ENCODE measurements at places on chromosomes 1 and 21.

DNA sequence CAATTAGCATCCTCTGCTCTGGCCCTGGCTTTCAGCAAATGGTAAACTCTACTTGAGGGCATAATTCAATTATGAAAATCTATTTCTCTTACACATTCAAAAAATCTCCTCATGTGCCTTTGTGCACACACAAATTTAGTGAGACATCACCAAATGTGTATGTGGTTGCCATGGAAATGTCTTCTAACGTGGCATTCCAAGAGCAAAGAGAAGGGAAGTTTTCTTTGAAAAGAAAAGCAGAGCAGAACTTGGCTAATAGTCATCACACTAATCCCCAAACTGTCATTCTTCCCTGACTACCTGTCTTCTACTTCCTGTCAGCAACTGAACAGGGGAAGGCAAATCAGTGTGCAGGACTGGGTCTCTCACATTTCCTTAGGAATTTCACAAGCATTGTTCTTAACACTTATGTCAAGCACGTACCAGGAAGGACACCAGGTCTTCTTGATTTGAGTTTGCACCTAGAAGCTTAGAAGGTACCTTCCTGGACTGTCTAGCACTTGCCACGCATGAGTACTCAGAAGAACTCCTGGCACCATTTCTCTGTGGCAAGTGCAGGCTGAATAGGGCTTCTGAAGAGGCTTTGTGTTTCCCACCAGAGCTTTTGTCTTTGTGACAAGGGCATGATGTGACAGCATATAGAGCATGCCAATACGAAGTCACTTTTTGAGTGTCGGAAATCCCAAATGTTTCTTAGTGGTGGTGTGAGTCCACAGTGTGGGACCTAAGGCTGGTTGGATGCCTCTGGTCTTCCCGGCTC is 32.3 kb downstream of the MAN1C1 start:
- DNase-seq = peak; percentile 0

GRCh38 chr1:203681739-203682138 is 55.1 kb downstream of the ATP2B4 start:
- DNase-seq = no peak

DNA sequence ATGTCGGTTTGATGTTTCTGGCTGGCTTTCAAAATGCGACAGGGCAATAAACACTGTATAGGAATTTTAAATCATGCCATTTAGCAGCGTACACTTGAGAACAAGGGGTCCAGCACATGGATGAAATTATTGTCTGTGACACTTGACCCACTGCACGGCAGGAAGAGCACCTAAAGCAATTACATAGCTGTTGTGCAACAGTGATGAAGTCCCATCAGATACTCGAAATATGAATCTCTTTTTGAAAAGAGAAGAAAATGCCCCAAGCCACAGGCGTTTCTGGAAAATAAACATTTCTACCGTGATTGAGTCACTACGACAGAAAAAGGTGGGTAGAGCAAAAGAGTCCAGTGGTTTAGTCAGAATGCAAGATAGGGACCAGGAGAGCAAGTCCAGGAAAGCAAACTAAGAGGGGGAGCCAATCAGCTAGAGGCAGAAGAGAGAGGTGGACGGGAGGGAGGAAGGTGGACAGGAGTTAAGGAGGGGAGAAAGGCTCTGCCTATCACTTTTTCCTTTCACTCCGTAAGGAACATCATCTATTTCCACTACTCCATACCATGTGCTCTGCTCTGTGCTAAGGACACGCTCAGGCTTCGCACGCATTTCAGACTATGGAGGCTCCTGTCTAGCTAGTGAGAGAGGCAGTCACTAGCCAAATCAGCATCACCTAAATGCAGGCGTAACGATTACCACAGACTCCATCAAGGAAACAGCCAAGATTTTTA is 6.4 kb downstream of the DSCAM start:
- no peak for DNase-seq

- no peak for DNase-seq
These were observed 3.1 kb downstream of the OBSCN start for GRCh38 chr1:228210712-228211530.

GRCh38 chr1:57820356-57821095 is 396.7 kb upstream of the DAB1 start:
- no peak for DNase-seq

DNA sequence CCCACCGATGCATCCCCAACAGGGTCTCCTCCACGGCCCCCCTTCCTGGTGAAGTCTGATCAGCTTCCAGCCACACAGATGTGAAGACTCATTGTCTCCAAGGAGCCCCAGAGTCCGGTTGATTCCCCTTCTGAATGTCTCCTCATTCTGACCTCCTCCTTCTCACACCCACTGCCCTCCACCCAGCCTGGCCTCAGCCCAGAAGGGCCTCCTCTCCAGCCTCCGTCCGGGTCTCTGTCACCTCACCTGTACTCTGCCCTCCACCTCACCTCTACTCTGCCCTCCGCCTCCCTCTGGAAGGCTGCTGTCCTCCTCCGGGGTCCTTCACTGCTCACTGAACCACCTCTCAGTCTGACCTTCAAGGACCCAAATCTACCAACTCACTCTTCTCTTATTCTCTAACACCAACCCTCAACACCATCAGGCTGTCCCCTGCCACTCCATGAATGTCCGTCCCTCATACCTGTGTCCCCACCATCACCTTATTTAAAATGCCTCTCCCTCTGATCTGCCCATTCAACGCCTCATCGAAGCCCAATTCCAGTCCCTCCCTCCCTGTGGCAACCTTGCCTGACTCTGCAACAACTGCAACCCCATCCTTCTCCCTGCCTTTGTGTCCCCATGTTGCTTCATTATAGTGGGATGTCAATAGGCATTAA is 201.2 kb downstream of the TOMM20 start:
- no peak for DNase-seq

- DNase-seq = no peak
These were observed 329.8 kb upstream of the BEND5 start for GRCh38 chr1:49106445-49106844.

- DNase-seq = no peak
These were observed 740.1 kb downstream of the MATN1 start for GRCh38 chr1:29983321-29983720.

GRCh38 chr1:119808491-119808890 is 2.8 kb downstream of the REG4 start:
- no peak for DNase-seq

DNA sequence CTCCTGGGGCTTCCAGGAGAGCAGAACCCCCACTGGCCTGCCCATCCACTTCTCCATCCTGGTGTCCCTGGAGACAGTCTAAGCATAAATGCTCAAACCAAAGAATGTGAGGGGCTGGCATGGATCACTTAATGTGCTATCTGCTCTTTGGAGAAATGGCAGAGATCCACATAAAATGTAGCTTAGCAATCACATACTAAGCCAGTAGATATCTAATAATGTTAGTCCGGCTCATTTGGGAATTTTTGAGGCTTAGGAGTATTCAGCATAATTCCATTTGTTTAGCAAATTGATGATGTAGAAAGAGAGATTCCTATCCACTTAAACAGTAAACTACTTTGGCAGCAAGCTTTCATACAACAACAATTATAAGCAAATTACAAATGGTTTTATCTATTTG is 90.7 kb downstream of the TENT5C start:
- no peak for DNase-seq

- no peak for DNase-seq
These were observed 117.9 kb downstream of the DMRTB1 start for GRCh38 chr1:53576866-53577760.

DNA sequence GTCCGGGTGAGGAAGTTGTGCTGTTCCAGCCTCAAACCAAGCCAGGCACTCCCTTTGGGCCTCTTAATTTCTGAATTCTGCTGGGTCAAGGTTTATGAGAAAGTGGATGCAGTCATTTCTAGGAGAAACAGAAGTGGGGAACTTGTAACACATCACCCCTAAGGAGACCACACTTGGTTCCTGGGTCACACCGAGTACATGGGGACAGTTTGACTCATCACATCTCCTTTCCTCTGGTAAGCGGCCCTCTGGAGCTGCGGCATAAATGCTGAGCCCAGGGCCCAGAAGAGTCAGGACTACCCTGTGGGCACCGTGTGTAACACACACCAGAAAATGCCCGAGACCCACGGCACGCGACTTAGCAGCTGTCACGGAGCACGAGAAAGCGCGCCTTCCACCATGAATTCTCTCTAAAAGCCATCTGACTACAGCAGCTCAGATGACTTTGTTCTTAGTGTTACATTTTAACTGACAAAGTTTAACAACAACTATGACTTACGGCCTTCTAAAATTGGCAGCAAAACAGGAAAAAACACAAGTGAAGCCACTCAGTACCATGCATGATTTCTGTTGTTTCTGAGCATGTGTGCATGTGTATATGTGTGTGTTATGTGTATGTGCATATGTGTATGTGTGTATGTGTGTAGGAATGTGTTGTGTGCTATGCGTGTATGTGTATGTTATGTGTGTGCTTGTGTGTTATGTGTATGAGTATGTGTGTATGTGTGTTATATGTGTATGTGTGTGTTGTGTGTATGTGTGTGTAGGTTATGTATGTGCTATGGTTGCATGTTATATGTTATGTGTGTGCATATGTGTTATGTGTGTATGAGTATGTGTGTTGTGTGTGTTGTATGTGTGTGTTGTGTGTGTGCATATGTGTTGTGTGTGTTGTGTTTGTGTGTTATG is 50.8 kb downstream of the TOMM20 start:
- no peak for DNase-seq

GRCh38 chr1:54543729-54544496 is 4.1 kb upstream of the ACOT11 start:
- no peak for DNase-seq

- DNase-seq = no peak
These were observed 40.4 kb downstream of the GATAD2B start for GRCh38 chr1:153882296-153882912.

- peak; percentile 69 for DNase-seq
These were observed at the start of gene IRF2BP2 for GRCh38 chr1:234610061-234610665. TSS of gene IRF2BP2 (minus strand) at chr1:234610178. CDS start at chr1:234609494, 684 bp downstream.

DNA sequence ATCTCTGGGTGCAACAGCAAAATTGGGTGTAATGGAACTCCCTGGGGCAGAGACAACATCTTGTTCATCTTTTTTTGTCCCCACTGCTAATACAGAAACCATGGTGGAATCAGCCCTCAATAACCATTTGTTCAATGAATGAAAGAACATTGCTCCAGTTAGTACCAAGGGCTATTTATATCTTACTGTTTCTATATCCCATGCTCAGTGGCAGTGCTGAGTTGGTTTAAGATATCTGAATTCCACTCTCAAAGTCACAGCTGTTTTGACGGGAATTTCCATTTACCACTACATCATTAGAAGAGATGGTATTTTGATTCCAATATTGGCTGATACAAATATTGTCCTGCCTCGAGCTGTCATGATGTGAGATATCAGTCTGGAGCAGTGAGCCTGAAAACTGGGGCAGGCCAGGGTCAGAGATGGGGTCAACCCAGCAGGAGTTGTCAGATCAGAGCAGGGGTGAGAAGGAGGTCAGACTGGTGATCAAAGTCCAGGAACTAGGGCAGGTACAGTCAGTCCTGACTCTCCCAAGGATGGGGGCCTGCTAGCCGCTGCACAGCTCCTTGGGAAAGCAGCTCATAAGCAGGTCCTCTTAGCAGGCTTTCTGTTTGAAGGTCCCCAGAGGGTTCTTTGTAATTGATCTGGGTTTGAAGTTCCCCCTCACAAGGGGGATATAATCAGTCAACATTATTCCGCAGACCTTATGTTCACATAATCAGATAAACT is 5.8 kb upstream of the PHC2 start:
- DNase-seq = no peak

DNA sequence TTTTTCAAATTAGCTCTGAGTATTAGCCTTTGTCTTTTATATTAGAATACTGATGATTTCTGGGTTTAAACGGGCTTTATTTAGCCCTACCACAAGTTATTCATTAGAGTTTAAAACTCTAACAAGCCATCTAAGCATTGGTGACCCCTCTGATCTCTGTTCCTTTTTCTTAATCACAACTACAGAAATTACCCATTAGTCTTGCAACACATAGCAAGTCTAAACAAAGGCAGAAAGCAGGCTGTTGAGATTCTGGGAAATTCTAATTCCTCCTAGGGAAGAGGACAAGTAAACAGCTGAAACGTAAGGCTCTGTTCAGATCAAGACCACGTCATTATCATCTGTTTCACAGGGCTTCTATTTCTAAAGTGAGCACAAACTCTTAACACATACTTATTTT is 491.2 kb upstream of the ZRANB2 start:
- no peak for DNase-seq

- DNase-seq = no peak
These were observed 7.4 kb downstream of the HLX start for GRCh38 chr1:220886470-220887201.

DNA sequence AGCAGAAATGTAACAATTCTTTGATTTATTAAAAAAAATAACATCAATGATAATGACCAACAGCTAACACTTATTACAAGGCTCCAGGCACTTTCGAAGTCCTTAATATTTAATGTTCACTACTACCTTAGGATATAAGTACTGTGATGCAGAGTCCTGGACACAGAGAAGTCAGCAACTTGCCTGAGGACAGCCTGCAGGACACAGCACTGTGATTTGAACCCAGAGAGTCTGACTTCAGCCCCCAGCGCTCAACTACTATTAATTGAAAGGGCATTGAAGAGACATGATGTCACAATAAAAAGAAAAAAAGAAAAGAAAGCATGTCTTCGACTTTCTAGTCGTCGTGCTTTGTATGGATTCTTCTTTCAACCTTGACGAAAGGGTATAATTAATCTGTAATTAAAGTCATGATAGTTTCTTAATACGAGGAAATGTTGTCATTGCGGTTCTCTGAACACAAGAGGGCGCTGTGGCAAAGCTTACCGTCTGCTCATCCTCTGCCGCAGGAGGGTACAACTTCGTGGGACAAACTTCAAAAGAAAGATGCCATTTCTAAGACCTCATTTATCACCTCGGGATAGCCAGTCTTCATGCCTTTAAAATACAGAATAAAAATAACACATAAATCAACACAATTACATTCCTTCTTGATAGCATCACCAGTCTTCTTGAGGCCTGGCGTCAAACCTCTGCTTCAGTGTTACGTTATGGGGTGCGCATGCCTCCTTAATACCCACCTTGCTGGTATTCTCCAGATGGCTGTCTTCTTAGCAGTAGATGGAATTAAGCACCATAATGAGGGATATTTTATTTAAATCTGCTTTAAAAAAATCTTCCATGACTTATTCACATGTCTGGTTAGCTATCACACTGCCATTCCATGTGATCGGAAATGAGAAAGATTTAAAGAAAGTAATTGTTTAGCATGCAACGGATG is 240.1 kb downstream of the DISC1 start:
- DNase-seq = peak; percentile 47

GRCh38 chr1:221558396-221558795 is 183.5 kb downstream of the DUSP10 start:
- no peak for DNase-seq

DNA sequence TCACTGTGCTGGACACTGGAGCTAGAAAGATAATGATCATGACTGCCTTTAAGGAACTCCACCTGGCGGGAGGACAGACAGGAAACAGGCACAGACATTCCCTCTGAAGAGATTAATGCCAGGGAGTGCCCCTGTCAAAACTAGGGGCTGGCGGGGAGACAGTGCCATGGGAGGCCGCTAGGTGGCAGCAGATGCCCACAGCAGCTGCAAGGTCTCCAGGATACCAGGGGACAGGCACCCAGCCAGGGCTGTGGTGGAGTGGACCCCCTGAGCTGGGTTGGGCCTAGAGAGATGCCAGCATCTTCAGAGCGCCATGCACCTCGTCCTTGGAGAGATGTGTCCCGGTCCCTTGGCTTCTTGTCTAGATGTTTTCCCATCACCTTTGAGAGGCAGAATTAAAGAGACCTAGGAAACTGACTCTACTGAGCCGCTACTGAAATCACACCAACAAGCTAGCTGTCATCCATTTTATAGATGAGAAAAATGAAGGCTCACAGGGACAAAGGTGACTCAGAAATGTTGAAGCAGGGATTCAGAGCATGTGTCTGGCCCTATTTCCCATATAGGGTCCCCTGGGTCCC is 3.6 kb downstream of the REN start:
- DNase-seq = peak; percentile 83

Data from progenitor cell of endocrine pancreas (in vitro differentiated cells).